ENCODE measurements at places on chromosomes 6 and 20. TPM values are rescaled to one million over a fixed set of nuclear protein-coding genes. Genes with fewer than 3 reads are reported as not detected.

The SRMS gene
- 0.63 TPM for total RNA-seq

The GLP1R gene
- not detected for total RNA-seq

- DNase-seq = no peak
Measured at GRCh38 chr20:63441136-63442099, 31.0 kb downstream of the KCNQ2 start.

GRCh38 chr20:3730803-3731672 lies 1.4 kb upstream of the HSPA12B start:
- DNase-seq = no peak

DNA sequence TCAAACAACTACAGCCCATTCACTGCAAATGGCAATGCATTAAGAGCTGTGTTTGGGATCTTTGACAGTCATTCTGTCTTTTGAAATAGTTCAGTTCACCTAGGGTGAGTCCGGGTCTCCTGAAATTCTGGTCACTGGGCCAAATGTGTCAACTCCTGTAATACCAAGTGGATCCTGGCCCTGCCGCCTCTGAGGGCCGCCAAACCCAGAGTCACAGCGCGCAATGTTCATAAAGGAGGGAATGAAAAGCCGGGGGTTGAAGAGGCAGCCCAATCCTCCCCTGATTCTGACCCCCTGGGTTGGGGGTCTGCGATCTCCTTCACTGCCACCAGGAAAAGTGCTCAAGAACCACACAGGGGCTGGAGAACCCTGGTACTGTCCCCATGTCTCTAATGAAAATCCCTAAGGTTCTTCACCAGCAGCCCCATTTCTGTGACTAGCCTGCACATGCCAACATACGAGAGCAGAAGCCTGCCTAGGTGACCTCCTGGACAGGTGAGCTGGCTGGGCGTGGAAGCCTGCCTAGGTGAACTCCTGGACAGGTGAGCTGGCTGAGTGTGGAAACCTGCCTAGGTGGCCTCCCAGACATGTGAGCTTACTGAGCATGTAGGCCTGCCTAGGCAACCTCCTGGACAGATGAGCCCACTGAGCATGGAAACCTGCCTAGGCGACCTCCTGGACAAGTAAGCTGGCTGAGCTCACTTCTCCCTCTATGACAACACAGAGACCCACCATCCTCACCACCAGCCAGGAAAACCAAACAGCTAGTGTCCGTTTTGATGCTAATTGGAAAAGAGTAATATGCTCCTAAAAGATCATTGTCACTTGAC lies 16.1 kb upstream of the APMAP start:
- DNase-seq = no peak

DNA sequence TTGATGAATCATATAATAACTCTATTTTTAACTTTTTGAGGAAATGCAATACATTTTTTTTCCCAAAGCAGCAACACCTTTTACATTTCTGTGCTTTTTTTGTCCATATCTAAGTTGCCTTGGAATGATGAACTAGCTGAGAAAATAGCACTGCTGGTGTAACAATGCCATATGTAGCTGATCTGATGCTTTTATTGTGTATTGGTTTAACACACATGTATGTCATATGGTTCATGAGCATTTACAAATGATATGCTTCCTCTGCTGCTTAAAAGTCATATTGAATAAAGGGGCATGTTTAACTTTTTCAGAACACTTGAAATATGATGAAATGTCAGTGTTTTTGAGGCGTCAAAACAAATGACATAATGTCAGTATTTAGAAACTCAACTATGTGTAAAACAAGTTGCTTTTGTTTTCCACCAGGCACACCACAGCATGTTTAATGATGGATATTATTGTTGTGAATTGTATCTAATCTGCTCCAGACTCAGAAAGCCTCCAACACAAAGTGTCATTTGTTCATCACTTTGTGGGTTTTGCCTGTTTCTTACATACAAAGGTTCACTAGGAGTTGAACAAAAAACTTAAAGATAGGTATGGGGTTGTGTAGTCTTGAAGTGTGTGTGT lies 775.8 kb upstream of the FLRT3 start:
- DNase-seq = no peak

DNA sequence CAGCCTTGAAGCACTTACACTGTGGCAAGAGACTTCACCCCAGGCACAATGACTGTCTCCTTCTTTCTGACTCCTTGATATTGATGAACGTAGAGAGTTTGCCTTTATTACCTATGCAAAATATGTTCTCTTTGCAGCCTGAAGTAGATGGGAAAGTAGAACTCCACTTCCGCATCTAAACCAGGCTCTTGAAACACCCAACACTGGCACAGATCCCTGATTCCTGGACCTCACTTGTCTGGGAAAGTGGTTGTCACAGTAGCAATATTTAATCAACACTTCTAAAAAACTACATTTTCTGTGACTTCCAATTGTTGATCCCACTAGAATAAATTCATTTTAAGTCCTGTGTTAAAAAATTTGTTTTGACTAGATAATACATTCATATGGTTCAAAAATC lies 143.1 kb downstream of the CDK19 start:
- no peak for DNase-seq

GRCh38 chr6:41467061-41467460 lies 79.1 kb upstream of the FOXP4 start:
- no peak for DNase-seq

GRCh38 chr20:38900606-38901005 lies 25.6 kb upstream of the FAM83D start:
- DNase-seq = no peak

Measured in PC-3 (cell line).